ENCODE measurements at places on chromosomes 2 and 18.

GRCh38 chr18:21361307-21361880 is 119.4 kb downstream of the GREB1L start:
- DNase-seq = no peak

GRCh38 chr2:166432331-166432730 is 56.6 kb upstream of the SCN9A start:
- no peak for DNase-seq

DNA sequence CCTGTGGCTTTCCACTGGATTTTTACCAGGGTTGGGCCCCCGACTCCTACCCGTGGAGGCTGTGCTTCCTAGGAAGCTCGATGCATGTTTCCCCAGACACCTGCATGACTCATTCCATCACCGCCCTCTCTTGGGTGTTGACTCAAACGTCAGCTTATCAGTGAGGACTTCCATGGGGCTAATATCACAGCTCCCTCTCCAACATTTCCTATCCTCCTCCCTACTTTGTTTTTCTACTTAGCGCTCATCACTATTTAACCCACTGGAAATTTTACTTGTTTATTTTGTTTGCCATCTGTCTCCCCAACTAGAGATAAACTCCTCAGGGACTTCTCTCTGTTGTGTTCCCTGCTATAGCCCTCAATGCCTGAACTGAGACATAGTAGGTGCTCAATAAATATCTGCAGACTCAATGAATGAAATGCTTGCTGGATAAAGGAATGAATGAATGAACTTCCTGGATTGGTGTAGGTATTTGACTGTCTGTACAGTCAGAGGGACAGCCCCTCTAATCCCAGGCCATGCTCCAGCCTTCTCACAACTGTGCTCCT is 89.7 kb upstream of the MSH2 start:
- DNase-seq = no peak

DNA sequence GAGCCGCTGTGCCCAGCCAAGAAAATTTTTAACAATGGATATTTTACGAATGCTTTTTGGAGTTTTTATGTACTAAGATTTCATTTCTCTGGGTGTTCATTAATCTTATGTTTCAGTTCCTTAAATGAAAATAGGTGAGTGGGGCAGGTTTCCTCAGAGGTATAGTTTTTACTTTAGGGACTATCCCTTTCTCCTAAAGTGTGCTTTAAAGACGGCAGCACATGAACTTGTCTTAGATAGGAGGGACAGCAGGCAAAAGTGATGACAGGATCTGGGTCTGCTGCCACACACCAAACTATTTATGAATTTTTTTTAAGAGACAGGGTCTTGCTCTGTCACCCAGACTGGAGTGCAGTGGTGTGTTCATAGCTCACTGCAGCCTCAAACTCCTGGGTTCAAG is 8.0 kb upstream of the REL start:
- DNase-seq = no peak

DNA sequence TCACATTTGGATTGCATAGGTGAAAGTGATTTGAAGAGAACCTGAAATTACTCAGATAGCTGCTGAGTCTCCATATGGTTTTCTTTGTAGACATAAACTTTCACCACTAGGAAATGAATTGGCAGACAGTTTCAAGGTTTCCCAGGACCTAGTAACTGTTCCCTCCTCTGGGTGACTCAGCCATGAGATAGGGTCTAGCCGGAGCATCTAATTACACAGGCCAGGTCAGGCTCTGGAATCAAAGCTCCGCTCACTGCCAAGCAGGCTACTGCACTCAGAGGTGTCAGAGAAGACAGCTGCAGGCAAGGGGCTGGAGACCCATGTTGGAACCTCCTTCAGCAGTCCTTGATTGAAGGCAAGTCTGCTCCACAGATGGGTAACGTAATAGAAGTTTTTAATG is 429.2 kb downstream of the TNS1 start:
- peak; percentile 31 for DNase-seq

DNA sequence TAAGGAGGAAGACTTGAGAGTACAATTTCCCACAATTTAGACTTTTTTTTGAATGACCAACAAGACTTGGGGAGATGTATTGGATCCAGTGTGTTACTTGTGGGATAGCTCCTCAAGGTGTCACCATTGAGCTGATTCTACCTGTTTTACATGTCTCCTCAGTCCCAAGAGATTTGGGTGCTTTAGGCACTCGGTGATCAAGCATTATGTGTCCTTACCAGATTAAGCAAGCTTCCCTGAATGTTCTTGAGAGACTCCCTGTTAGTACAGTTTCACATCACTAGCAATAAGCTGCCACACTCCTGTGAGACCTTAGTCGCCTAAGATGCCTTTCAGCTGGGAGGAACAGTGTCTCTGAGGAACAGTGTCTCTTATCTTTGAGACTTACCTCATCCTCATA is 384.3 kb upstream of the SYT4 start:
- peak; percentile 56 for DNase-seq

- no peak for DNase-seq
Observed at GRCh38 chr2:136117391-136117841, 533 bp downstream of the CXCR4 start.

- no peak for DNase-seq
Observed at GRCh38 chr2:218859556-218859987, at the start of gene WNT6. TSS of gene WNT6 (plus strand) at chr2:218859805. CDS start at chr2:218860038, 233 bp downstream.

- no peak for DNase-seq
Observed at GRCh38 chr2:62424899-62425298, 81.1 kb downstream of the TMEM17 start.

DNA sequence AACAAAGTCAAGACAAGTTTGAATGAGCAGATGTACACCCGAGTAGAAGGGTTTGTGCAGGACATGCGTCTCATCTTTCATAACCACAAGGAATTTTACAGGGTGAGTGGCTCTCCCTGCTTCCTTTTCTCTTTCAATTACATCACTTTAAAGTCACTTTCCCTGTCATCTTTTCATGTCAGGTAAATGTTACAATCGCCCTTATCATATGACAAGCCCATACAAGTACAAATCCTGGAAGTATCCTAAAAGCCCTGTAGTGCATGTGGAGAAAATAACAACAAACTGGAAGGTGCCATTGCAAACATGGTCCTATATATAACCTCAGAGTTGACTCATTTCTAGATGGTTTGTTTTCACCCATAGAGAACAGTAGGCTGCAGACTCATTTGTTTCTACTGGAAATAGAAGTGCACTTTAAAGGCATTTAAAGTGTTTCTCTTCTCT is 126.0 kb downstream of the SP100 start:
- DNase-seq = no peak

GRCh38 chr2:148720501-148721001 is 76.0 kb downstream of the EPC2 start:
- peak; percentile 11 for DNase-seq

DNA sequence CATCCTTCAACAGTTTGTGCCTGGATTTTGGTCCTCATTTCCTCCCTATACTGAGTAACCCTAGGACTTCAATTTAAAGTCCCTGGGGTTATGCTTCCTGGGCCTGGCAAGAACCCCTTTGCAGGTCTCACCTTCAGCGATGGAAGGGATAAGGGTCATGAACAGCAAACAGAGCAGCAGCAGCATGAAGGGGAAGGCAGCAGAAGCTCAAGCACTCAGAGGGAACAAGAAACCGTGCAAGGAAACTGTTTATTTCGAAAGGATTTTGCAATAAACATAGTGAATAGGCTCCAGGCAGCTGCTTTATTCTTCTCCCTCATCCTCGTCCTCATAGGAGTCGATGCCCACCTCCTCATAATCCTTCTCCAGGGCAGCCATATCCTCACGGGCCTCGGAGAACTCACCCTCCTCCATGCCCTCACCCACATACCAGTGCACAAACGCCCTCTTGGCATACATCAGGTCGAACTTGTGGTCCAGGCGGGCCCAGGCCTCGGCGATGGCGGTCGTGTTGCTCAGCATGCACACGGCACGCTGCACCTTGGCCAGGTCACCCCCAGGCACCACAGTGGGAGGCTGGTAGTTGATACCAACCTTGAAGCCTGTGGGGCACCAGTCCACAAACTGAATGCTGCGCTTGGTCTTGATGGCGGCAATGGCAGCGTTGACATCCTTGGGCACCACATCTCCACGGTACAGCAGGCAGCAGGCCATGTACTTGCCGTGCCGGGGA is 2.8 kb upstream of the TUBA4B start:
- DNase-seq = no peak

DNA sequence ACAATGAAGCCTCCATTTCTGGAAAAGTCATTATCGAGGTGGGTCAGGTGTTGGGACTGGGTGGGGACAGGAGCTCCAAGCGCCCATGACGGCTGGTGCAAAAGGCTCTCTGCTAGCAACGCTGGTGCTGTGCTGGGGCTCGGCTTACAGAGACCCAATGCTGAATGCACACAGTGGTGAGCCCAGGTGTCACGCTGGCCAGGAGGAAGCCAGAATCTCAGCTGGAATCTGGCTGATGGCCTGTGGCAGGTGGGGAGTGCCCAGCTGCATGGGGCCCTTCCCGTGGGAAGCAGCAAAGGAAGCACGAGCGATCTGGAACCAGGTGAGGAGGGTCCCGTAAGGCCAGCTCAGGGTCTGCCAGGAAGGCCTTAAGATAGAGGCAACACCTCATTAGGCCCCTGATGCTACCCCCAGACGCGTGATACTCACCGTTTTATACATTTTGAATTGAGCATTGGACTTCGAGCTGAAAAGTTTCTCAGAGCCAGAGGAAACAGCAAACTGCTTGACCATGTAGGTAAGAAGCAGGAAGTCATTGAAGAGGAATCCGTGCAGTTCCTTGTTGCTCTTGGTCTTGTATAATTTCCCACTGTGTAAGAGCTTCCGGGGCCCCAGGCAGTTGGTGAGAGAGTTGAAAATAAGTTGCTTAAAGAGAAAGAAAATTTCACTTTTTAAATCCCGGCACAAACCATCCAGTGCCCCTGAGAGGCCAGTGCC is 34.7 kb downstream of the FAM228A start:
- no peak for DNase-seq

DNA sequence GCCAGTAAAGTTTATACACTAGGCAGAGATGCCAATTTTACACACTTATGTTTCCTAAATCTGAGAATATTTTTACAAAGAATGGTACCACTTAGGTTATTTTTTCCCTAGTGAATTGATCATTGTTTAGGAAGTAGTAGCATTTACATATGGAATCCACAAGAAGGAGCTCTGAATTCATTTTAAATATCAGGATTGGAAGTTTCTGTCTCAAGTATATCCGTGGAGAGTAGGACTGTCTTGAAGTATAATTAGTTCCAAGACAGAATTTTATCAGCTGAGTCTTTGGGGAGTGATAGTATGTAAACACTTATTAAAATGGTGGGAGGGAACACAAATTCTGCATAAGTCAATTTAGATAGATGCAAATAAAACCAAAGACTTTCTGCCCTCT is 82.3 kb upstream of the FAM98A start:
- DNase-seq = no peak

DNA sequence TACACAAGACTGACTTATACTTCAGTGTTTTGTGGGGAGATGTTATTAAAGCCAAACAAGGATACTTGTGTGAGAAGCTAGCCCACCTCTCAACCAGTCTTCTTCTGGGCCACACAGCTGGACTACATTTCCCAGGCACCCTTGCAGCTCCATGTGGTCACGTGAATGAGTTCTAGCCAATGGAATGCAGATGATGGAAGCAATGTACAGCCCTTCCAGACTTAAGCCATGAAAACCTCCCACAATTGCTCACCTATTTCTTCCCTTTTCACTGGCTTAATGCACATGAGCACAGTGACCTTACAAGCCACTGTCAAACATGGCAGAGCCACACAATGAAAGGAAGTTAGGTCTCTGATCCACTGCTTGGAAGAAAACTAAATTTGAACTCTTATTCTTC is 20.4 kb upstream of the FEZ2 start:
- no peak for DNase-seq

GRCh38 chr18:7889515-7889914 is 322.4 kb downstream of the PTPRM start:
- DNase-seq = no peak

- peak; percentile 38 for DNase-seq
Observed at GRCh38 chr2:3303583-3304406, 73.8 kb downstream of the EIPR1 start.

DNA sequence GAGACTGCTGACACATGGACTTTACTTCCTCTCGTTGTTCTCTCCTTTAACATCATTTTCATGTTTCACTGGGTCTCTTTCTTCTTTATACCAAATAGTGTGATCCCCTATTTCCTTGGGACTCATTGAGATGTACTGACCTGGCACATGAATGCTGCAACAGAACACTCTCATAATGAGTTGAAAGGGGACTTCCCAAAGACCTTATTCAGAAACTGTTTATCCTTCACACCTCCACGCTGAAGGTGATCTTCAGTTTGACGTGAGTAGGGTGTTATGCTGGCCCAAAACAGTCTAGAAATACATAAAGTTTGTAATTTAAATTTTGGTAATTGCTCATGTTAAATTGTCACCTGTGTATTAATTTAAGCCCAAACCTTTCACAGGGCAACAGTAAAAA is 1096.8 kb upstream of the GYPC start:
- no peak for DNase-seq

DNA sequence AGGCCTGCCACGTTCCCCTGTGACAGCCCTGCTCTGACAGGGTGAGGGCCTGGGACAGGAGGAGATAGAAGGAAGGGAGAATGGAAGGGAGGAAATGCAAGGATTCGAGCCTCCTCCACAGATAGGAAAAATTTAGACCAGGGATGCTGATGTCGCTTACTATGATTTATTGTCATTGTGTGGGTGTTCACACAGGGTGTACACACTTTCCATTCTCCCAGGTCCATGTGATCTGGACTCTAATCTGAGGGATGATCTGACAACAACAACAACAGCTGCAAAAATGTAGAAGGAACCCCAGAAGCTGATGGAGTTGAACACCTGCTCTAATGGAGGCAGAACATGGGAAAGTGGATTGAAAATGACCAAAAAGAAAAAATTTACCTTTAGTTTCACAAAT is 231.7 kb upstream of the TNP1 start:
- DNase-seq = no peak

DNA sequence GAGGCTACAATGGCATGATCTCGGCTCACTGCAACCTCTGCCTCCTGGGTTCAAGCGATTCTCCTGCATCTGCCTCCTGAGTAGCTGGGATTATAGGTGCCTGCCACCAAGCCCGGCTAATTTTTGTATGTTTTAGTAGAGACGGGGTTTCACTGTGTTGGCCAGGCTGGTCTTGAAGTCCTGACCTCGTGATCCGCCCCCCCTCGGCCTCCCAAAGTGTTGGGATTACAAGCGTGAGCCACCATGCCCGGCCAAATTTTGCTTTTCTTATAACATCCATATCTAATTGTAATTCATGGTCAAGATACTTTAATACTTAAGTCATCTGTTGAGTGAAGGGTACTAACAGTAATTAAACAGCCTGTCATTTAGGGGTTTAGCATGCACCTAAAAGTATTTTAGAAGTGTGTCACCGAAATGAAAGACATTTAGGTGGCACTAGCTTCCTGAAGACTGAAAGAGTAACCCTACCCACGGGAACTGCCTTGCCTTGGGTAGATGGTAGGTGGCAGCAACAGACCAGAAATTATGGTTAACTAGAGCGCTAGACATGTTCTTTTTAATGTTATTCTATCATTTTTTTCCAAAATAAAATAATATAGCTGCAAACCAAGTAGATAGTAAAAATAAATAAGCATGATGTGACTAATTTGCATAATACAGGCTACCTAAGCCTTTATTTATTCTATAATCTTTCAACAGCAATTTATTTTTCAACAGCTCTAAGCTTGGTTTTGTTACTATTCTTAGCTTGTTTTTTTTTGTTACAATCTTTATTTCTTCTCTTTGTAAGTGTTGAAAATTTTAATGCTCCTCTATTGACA is 8.6 kb upstream of the ACYP2 start:
- DNase-seq = no peak

- no peak for DNase-seq
Observed at GRCh38 chr18:70385474-70385873, 96.6 kb downstream of the SOCS6 start.
